GM12892 (cell line): ENCODE measurements at places on chromosomes 12 and 14.

- DNase-seq: no peak
These were observed 6.4 kb downstream of the RAD52 start for GRCh38 chr12:943051-943450.

GRCh38 chr14:99615497-99616157 is 11.6 kb upstream of the CCDC85C start:
- no peak for DNase-seq

- no peak for DNase-seq
These were observed 19.1 kb downstream of the ANG start for GRCh38 chr14:20707622-20708021.

- no peak for DNase-seq
These were observed 46.2 kb upstream of the RIMBP2 start for GRCh38 chr12:130762319-130762675.

DNA sequence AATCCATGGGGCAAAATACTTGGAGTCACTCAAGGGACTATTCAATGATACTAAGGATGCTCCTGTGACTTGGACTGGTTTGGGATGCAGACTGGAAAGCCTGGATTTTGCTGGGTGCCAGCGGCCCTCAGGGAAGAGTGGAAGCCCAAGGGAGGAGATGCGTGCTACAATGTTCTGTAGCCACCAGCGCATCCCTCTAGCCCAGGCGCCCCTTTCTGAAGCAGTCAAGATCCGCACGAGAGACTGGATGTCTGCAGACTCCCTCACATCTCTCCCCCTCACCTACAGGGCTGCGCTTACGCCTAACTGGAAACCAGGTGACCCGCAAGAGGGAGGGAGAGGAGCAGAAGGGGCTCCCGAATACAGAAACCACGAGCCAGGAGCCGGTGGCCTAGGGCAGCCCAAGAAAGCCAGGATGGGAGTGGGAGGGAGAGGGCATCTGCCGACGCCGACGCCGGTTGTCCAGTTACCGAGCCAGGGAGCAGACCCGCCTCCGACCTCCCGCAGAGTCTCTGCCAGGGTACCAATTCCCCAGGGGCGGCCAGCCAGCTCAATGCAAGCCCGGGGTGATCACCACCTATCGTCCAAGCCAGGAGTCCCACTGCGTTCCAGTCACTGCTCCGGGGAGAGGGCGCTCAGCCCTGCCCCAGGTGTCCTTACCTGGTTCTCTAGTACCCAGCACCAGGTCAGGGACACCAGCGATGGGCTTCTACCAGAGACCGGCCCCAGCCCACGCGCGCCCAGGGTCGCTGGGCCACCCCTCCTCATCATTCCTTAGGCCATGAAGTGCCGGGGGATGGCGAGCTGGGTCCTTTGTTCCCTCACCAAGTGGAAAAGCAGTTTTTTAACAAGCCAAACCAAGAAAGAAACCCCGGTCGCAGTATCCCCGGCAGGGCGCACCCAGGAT is 1.2 kb downstream of the NTN4 start:
- no peak for DNase-seq

GRCh38 chr12:87344699-87345098 is 684.5 kb downstream of the C12orf50 start:
- DNase-seq: no peak

GRCh38 chr14:101823511-101824120 is 62.1 kb downstream of the PPP2R5C start:
- no peak for DNase-seq

- DNase-seq: no peak
These were observed 30.4 kb downstream of the CPSF6 start for GRCh38 chr12:69269736-69270135.

DNA sequence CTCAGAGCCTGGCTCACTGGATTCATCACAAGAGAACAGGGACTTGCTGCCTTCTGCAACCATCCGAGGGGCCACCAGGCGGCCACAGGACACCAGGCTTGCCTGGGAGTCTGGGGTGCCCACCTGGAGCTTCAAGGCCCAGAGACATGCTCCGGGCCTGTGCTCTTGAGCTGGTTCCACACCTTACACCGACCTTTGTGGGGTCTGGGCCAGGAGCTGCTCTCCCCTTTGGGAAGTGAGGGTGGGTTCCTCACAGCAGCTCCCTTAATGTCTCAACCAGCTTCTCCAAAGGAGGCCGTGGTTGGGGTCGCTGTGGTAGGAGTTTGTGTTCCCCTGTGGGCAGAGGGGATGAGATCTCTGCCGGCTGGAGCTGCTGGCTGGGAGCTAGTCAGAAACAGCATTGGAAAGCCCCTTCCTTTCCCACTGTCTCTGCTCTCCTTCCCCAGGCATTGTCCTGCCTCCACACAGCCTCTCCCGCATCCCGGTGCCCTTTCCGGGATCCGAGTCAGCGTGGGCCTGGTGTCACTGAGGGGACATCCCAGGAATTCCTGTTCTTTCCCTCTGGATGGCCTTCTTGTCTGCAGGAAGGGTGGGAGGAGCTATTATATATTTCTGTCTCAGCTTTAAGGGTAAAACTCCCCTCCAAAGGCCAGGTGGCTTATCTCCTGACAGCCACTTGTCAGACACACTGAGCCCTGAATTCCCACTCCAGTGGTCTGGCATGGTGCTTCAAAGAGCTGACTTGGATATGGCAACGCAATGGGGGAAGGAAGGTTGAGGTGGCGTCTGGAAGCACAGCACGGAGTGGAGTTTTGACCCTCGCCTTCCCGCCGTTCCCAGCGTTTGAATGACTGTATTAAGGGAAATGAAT is 5.1 kb upstream of the PAPLN start:
- no peak for DNase-seq

- DNase-seq: no peak
These were observed 22.4 kb downstream of the ADCK1 start for GRCh38 chr14:77822307-77822706.

- DNase-seq: no peak
These were observed 7.8 kb upstream of the DTD2 start for GRCh38 chr14:31465111-31465510.

DNA sequence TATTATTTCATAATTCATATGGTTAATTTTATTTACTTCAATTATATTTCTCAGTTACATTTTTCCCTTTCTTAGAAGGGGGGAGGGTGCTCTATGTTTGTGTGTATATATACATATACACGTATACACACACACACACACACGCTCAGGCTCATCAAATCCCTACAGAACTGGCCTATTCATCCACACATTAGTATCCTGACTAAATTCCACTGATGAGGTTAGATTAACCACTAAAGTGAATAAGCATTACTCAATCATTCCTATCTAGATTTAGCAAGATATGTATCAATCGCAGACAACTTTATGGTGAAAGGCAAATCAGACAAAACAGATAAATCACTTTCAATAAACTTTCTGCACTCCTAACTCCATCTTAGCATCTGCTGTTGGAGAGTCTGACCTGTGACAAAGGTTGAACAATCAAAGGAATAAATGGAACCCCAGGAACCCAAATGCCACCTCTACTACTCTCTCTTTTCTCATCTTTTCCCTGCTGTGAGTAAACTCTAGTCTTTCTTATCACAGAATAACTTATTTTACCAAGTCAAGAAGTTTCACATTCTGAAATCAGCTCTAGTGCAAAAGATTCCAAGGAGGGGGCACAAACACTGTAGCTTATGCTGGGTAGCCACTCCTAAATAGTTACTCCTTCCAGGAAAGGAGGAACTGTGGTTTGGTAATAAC is 67.6 kb downstream of the RALGAPA1 start:
- no peak for DNase-seq

DNA sequence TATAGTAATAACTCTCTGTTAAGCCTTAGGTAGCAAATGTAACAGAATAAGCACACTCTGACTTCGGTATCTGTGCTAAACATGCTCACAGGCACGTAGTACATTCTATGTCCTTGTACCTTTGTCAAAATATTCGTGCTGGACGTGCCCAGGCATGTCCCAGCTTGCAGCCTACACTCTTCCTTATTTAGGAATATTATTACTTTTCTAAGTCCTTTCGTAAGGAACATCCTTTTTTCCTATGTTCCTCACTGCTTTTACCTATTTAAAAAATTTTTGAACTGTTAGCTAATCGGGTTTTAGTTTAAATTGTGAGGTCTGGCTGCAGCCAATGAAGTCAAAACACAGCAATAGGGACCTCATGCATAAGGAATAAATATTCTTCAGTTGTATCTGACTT is 24.1 kb upstream of the UBC start:
- DNase-seq: no peak
